ENCODE measurements at places on chromosomes 3 and 15.
A peak's percentile ranks its signal among the peaks of the same experiment; 100 is the strongest.

DNA sequence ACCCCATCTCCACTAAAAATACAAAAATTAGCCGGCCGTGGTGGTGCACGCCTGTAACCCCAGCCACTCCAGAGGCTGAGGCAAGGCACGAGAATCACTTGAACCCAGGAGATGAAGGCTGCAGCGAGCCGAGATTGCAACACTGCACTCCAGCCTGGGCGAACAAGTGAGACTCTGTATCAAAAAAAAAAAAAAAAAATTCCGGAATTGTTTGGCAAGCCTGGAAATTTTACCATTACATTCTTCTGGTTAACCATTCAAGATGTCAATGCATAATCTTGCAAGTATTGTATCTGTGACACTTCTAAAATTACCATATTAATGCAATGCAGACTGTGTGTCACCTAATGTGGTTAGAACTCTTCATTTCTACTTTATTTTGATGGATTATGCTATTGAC, 67.0 kb downstream of the CSNK1G1 start:
- peaks cover 20% of the 10 kb centered on the region for H3K36me3 ChIP-seq
- peaks cover 29% of the 10 kb centered on the region for H3K4me1 ChIP-seq
- no peak for DNase-seq
- no peaks in the 10 kb centered on the region for H3K27me3 ChIP-seq
- H3K27ac ChIP-seq, result no peak overlapping the region
- H3K4me3 ChIP-seq, result no peak overlapping the region

DNA sequence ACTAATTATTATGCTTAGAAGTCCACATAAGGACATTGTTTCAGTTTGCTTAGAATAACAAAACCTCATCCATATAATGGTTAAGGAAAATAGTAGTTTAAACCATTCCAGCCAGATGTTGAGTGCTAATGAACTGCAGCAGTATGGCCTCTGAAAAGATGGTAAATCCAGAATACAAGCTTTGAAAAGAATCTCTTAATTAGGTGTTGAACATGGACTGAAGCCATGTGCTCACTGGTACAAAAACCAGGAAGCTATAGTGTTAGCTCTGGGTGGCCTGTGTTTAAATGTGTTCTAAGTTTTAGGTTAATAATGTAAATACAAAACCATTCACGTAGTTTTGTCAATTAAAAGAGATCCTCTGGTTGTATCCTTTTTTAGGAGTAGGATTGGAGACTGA, 78.2 kb downstream of the GALK2 start:
- H3K4me3 ChIP-seq, result no peak overlapping the region
- H3K27ac ChIP-seq, result no peak overlapping the region
- peaks cover 76% of the 10 kb centered on the region for H3K36me3 ChIP-seq
- no peak for DNase-seq

GRCh38 chr15:75182187-75183131, 19.2 kb upstream of the C15orf39 start:
- H3K4me1 ChIP-seq, result peaks cover 9% of the 10 kb centered on the region
- no peak overlapping the region for H3K4me3 ChIP-seq
- H3K27me3 ChIP-seq, result peaks cover 52% of the 10 kb centered on the region
- no peak overlapping the region for H3K27ac ChIP-seq
- no peaks in the 10 kb centered on the region for H3K36me3 ChIP-seq

DNA sequence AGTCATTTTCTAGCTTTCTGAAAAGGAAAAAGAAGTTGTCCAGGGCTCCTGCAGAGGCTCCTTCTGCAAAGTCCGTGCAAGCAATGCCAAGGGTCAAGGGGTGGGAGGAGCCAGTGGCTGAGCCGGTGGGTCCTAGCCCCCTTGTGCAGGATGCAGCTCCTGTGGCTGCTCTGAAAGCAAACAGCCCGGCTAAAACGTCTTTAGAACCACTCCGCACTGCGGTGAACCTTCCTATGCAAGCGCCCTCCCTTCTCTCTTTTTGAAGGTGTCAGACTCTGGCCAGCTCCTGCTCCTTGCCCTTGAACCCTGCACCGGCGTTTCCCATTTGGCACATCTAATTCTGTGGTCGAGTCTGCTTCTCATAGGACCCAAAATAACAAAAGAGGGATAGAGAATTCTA, 183.1 kb downstream of the UACA start:
- H3K4me1 ChIP-seq, result peaks cover 13% of the 10 kb centered on the region
- peaks cover 10% of the 10 kb centered on the region for H3K27me3 ChIP-seq
- no peak for DNase-seq
- no peaks in the 10 kb centered on the region for H3K36me3 ChIP-seq
- H3K4me3 ChIP-seq, result no peak overlapping the region
- H3K27ac ChIP-seq, result no peak overlapping the region

DNA sequence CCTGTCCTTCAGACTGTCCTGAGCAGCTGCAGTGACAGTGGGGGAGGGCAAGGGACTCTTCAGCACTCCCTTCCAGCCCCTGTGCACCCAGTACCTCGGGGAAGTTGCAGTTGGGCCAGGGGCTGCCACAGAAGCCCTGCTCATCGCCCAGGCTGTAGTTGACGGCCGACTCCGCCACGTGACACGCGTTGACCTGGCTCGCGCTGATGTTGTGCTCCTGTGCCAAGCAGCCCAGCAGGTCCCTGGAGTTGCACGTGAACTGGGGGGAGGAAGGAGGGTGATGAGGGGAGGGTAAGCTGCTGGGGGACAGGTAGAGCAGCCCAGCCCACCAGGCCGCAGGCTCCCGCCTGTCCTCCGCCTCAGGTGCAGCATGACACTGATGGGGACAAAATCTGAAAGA, 101.2 kb downstream of the SEC22A start:
- no peak overlapping the region for H3K4me3 ChIP-seq
- H3K4me1 ChIP-seq, result no peaks in the 10 kb centered on the region
- no peak overlapping the region for H3K27ac ChIP-seq

DNA sequence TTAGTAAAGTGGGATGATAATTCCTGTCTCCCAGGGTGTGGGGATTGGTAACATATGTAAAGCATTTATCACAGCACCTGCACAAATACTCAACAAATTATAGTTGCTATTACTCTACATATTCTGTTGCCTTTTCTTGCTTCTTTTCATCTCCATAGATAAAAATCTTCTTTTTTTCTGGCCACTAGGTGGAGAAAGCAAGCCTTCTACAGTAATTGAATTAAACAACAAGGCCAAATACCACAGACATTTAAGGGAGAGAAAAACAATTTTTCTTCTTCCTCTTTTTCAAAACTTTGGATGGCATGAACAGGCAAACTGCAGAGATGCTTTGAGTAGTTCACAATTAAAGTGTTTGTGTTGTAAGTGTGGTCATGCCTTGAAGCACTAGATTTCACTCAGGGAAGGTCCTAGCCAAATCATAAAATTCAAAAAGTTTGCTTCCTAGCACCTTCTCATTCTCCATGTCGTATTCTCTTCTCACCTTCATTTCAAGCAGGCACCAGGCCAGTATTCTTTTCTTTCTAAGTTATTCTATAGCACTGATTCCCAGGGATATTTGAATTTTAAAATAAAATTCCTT, 493.4 kb upstream of the TGFBR2 start:
- peaks cover under 1% of the 10 kb centered on the region for H3K27me3 ChIP-seq
- H3K27ac ChIP-seq, result no peak overlapping the region
- no peaks in the 10 kb centered on the region for H3K36me3 ChIP-seq
- DNase-seq, result no peak

- DNase-seq, result peak; percentile 82
- peak overlapping the region; percentile 93 for H3K27ac ChIP-seq
- no peaks in the 10 kb centered on the region for H3K27me3 ChIP-seq
- H3K4me1 ChIP-seq, result peaks cover 82% of the 10 kb centered on the region
Measured at GRCh38 chr15:60695713-60696522, 217.0 kb upstream of the ICE2 start.
